Peyer's patch (tissue), 4 donors: ENCODE measurements at places on chromosomes 12 and 14. TPM values are rescaled to one million over a fixed set of nuclear protein-coding genes. Genes with fewer than 3 reads are reported as not detected.
A peak's percentile ranks its signal among the peaks of the same experiment; 100 is the strongest.

TRAFD1 gene
- 26.4 TPM for total RNA-seq

TAS2R7 gene
- not detected for total RNA-seq

PLA2G1B gene
- not detected for total RNA-seq

RFX4 gene
- total RNA-seq: not detected

OTX2 gene
- not detected for total RNA-seq

GRCh38 chr12:47397664-47398281 lies 308.1 kb downstream of the RPAP3 start:
- DNase-seq: peak; percentile 52
- no peaks in the 10 kb centered on the region for H3K36me3 ChIP-seq
- H3K4me1 ChIP-seq: no peaks in the 10 kb centered on the region
- H3K4me3 ChIP-seq: no peak overlapping the region
- H3K27me3 ChIP-seq: no peaks in the 10 kb centered on the region

- peaks cover 9% of the 10 kb centered on the region for H3K36me3 ChIP-seq
- no peaks in the 10 kb centered on the region for H3K27me3 ChIP-seq
- no peak overlapping the region for H3K4me3 ChIP-seq
- H3K4me1 ChIP-seq: no peaks in the 10 kb centered on the region
- no peak overlapping the region for H3K27ac ChIP-seq
Measured at GRCh38 chr12:12521044-12521485, 41.6 kb downstream of the DUSP16 start.

GRCh38 chr14:69055125-69055524 lies 76.0 kb upstream of the ACTN1 start:
- no peak for DNase-seq
- no peaks in the 10 kb centered on the region for H3K4me1 ChIP-seq
- H3K4me3 ChIP-seq: no peak overlapping the region
- no peaks in the 10 kb centered on the region for H3K27me3 ChIP-seq

GRCh38 chr12:23687947-23688346 lies 261.5 kb downstream of the SOX5 start:
- H3K4me3 ChIP-seq: no peak overlapping the region
- no peaks in the 10 kb centered on the region for H3K36me3 ChIP-seq
- H3K4me1 ChIP-seq: no peaks in the 10 kb centered on the region
- H3K27me3 ChIP-seq: no peaks in the 10 kb centered on the region
- no peak overlapping the region for H3K27ac ChIP-seq

GRCh38 chr12:20120403-20120725 lies 248.0 kb upstream of the PDE3A start:
- DNase-seq: no peak
- no peaks in the 10 kb centered on the region for H3K27me3 ChIP-seq
- H3K36me3 ChIP-seq: no peaks in the 10 kb centered on the region
- no peak overlapping the region for H3K27ac ChIP-seq

DNA sequence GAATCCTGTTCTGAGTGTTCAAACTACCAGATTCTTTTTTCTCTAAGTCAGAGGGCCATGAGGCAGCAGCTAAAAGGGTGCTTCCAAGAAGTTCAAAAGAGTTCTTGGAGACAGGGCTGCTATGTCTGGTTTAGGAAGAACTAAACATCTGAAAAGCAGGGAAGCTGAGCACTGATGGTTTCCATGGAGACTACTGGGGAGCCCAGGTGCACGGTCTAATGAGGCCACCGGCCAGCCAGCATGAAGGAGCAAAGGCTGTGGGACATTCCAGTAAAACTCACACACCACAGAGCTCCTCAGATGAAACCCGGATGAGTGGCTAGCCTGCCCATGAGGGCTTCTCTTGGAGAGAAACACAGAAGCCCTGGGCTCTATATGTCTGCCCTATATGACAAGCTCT lies 97.3 kb downstream of the KCNK10 start:
- H3K27me3 ChIP-seq: no peaks in the 10 kb centered on the region
- H3K36me3 ChIP-seq: no peaks in the 10 kb centered on the region
- no peak overlapping the region for H3K4me3 ChIP-seq
- H3K4me1 ChIP-seq: no peaks in the 10 kb centered on the region
- DNase-seq: no peak

GRCh38 chr12:129328235-129328634 lies 475.0 kb downstream of the GLT1D1 start:
- no peak overlapping the region for H3K4me3 ChIP-seq
- no peak for DNase-seq
- H3K4me1 ChIP-seq: no peaks in the 10 kb centered on the region

DNA sequence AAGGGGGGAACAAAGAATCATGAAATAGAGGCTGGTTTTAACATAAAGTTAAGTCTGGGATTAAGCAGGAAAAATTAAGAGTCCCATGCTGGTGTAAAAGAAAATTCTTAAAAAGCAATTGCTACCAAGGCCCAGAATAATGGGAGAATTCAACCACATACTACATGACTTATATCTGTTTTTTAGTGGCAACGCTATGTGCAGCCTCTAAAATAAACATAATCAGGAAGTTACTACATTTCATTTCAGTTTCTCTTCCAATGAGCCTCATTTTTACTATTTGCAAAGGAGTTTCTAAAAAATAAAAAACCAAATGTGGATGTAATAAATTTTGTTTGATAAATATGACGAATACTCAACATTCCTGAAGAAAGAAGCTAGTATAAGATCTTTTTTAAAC lies 58.1 kb downstream of the CPNE8 start:
- no peaks in the 10 kb centered on the region for H3K4me1 ChIP-seq
- H3K4me3 ChIP-seq: no peak overlapping the region
- H3K27ac ChIP-seq: no peak overlapping the region
- H3K27me3 ChIP-seq: no peaks in the 10 kb centered on the region
- no peaks in the 10 kb centered on the region for H3K36me3 ChIP-seq
- no peak for DNase-seq

DNA sequence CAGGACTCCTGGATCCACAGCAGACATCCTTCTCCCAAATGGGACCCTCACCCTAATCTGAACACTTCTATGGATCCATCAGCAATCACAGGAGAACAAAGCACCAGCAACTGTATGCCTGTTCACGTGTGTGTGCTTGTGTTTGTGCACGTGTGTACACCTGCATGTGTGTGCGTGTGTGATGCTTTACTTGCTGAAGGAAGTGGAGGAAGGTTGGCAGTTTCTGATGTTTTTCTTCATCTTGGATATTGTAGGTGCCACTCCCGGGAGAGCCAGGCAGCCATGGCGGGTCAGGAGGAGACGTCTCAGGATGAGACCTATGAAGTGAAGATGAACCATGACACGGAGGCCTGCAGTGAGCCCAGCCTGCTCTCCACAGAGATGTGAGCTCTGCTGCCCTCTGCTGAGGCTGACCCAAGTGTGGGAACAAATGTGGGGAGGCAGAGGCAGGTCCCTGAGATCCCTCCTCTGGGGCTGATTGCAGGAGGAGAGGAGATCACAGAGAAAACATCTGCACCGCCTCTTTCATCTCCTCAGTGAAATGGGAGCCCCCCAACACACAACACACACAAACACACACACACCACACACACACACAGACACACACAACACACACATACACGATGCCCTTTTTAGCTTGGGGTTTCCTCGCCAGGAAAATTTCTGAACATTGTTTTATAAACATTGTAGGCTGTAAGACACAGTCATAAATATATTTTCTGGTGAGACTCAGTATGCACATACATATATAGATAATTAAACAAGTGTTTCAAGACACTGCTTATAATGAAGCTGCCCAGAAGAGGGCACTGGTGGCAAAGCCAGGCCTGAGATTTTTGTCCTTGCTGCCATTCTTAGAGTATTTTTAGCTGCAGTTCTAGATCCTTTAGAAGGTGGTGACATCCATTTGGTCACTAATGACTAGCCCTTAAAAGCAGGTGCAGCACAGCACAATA lies 112.2 kb upstream of the FKBP4 start:
- H3K27me3 ChIP-seq: no peaks in the 10 kb centered on the region
- no peaks in the 10 kb centered on the region for H3K4me1 ChIP-seq
- H3K27ac ChIP-seq: no peak overlapping the region
- H3K36me3 ChIP-seq: no peaks in the 10 kb centered on the region

DNA sequence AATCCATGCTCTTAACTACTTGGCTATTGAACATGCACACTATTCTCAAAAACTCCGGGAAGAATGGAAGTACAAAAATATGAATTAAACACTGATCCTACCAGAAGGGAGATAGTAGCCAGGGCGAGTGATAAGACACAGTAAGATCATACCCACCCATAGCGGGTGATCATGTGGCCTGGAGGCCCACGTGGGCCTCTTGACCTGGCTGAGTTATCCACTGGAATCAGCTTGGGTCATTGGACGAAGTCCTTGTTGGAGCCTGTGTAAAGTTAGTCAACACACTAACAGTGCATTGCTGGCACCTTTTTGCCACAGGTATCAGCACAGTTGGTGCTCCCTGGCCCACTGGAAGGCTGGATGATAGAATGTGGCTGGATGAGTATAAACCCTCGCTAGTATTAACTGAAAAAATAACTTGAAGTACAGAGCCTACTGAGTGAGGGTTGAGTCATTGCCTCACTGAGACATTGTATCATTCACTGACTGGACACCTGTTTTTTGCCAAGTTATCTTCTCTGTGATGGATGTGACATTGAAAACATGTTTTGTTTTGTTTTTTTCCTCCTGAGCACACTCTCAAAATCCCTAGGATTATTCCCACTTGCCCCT lies 149.2 kb upstream of the FUT8 start:
- DNase-seq: no peak
- no peaks in the 10 kb centered on the region for H3K36me3 ChIP-seq
- no peak overlapping the region for H3K4me3 ChIP-seq
- H3K4me1 ChIP-seq: no peaks in the 10 kb centered on the region

- peak; percentile 51 for DNase-seq
- no peak overlapping the region for H3K4me3 ChIP-seq
- no peaks in the 10 kb centered on the region for H3K27me3 ChIP-seq
- no peaks in the 10 kb centered on the region for H3K36me3 ChIP-seq
Measured at GRCh38 chr12:93183940-93184671, 193.6 kb upstream of the NUDT4 start.

- no peaks in the 10 kb centered on the region for H3K4me1 ChIP-seq
- H3K36me3 ChIP-seq: peaks cover 5% of the 10 kb centered on the region
- DNase-seq: no peak
- no peak overlapping the region for H3K27ac ChIP-seq
Measured at GRCh38 chr12:46362895-46363581, 9.5 kb downstream of the SLC38A2 start.

DNA sequence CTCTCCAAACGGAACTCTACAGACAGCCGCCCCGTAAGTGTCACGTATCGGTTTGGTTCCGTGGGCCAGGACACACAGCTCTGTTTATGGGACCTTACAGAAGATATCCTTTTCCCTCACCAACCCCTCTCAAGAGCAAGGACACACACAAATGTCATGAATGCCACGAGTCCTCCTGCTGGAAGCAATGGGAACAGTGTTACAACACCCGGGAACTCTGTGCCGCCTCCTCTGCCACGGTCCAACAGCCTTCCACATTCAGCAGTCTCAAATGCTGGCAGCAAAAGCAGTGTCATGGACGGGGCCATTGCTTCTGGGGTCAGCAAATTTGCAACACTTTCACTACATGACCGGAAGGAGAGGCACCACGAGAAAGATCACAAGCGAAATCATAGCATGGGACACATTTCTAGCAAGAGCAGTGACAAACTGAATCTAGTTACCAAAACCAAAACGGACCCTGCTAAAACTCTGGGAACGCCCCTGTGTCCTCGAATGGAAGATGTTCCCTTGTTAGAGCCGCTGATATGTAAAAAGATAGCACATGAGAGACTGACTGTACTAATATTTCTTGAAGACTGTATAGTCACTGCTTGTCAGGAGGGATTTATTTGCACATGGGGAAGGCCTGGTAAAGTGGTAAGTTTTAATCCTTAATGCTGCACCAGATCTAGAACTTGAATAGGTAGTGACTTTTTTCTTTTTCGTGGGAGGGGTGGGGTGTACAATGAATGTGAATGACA lies 69.7 kb downstream of the WDR20 start:
- no peak overlapping the region for H3K27ac ChIP-seq
- peak; percentile 33 for DNase-seq
- H3K4me3 ChIP-seq: no peak overlapping the region
- H3K27me3 ChIP-seq: no peaks in the 10 kb centered on the region
